ENCODE measurements at places on chromosomes 6 and 20.

DNA sequence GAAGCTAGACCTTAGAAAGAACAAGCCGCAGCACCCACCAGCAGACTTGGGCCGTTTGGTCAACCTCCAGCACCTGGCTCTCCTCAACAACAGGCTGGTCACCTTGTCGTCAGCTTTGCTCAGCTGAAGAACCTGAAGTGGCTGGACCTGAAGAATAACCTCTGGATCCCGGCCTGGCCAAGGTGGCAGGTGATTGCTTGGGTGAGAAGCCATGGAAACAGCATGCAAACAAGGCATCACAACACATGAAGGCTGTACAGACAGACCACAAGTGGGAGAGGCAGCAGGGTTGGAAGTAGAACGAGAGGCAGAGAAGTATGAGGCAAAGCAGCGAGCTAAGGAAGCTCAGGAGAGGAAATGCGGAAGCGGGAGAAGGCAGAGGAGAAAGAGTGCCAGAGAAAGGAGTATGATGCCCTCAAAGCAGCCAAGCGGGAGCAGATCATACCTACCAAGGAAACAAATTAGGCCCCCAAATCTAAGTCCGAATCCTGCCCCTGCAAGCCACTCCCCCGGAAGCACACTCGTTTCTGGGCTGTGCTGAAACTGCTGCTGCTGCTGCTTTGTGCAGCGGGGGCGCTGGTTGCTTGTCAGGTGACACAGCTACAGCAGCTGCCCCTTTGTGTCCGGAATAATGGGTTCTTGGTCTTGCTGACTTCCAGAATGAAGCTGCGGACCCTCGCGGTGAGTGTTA is 121.6 kb upstream of the LGSN start:
- DNase-seq = no peak

DNA sequence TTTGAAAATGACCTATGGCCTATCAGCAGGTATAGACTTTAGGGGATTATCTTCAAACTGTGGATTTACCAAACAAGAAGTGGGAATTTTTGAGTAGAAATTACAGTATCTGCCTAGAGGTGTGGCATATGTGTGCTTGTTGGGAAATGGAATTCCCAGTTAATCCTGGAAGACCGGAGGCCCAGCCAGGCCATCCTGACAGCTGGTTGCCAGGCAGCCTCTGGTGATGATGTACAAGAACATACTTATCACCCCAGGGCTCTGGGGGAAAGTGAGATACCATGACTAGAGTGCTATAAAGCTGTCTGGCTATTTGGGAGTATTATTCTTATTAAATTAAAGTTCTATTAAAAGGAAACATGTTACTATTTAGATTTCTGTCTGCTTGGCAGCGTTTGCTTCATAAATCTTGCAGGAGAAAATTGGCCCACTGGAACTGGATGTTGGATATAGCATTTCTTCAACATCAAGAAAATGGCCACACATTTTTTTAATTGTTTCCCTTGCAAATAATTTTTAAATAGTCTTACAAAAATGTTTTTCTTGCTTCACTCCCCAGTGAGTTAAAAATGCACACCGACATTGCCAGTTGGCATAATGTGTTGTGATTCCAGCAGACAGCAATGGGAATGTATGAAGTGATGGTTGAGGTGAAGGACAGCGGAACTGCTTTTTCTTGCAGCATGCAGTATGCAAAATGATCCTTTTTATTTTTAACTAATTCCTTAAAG is 187.8 kb downstream of the MYLK4 start:
- no peak for DNase-seq

DNA sequence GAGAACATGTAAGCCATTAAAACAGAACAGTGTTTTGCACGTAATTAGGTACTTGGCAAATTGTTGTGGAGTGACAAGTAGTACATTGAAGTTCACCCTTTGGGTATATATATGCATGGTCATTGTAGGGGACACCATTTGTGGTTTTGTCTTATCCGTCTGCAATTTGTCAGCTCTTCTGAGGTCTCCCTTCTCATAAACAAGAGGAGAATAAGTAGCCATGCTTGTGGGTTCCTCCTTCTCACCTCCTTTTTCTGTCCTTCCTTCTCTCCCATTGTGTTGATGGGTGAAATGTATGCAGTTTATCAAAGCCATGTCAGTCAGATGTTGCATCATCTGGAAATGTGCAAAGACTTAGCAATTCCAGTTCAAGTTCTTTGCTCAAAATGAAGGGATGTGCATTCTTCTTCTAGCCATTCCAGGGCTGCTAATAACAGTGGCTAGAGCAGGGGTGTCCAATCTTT is 70.9 kb downstream of the QKI start:
- no peak for DNase-seq

GRCh38 chr20:17504066-17504897 is 26.9 kb downstream of the BFSP1 start:
- DNase-seq = no peak

DNA sequence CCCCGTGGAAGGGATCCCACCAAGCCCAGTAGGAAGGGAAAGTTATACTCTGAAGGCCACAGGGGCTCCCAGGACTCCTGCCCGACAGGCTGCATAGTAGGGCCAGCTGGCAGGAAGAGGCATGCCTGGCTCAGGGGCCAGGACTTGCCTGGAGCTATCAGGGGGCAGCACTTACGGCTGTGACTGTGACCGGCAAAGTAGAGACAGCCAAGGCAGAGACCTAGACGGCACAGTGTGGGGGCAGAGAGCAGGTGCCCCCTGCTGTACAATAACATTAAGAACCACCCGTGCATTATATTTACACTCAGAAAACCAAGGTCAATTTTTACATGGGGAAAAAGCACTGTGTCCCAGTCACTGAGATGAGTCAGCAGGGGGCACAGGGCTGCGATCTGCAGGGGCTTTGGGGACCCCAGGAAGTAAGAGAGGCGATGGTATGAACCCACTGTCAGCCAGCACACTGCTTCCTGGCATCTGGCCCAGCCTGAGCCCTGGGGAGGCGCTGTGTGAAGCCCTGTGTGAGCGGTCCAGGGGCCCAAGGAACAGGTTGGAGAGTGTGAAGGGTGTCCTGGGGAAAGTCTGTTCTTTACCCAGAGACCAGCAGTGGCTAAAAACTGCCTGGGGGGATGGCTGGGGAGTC is 9.9 kb downstream of the CCDC167 start:
- no peak for DNase-seq
